Breast epithelium (tissue), 4 donors: ENCODE measurements at places on chromosomes 12 and 14.
A peak's percentile ranks its signal among the peaks of the same experiment; 100 is the strongest.

- H3K4me3 ChIP-seq: no peak overlapping the region
- no peaks in the 10 kb centered on the region for H3K4me1 ChIP-seq
Observed at GRCh38 chr12:88325076-88325815, 183.1 kb downstream of the TMTC3 start.

DNA sequence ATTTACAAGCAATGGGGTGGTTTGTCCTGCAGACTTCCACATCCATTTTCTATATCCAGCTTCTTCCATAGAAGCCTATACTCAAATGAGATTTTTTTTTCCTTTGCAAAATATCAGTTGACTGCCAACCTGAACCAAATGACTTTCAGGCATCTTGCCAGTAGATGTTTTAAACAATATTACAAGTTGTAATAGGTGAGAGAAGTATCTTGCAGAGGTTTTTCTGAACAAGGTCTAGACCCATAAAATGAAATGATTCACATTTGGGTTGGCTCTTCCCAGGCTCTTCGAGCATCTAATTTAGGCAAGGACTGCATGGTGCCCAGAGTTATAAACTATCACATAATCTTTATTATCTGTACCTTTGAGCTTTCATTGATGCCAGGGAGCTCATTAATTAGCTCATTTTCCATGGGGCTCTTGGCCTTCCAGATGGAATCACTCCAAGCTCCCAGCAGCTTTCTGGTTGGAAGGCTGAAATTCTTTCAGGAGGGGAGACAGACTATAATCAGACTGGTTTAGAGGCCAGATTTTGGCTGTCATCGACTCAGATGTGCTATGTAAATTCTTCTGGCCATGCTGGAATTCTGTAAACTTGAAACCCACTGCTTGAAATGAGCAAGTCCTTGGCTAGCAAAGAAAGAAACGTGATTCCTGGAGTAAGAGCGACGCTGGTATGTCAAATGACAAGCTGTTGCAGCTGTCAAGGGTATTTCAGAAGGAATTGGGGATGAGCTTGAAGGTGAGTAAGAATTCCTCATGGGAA, 32.2 kb upstream of the DICER1 start:
- no peak overlapping the region for H3K27ac ChIP-seq
- no peaks in the 10 kb centered on the region for H3K4me1 ChIP-seq
- no peak for DNase-seq
- H3K36me3 ChIP-seq: no peaks in the 10 kb centered on the region
- no peaks in the 10 kb centered on the region for H3K27me3 ChIP-seq

DNA sequence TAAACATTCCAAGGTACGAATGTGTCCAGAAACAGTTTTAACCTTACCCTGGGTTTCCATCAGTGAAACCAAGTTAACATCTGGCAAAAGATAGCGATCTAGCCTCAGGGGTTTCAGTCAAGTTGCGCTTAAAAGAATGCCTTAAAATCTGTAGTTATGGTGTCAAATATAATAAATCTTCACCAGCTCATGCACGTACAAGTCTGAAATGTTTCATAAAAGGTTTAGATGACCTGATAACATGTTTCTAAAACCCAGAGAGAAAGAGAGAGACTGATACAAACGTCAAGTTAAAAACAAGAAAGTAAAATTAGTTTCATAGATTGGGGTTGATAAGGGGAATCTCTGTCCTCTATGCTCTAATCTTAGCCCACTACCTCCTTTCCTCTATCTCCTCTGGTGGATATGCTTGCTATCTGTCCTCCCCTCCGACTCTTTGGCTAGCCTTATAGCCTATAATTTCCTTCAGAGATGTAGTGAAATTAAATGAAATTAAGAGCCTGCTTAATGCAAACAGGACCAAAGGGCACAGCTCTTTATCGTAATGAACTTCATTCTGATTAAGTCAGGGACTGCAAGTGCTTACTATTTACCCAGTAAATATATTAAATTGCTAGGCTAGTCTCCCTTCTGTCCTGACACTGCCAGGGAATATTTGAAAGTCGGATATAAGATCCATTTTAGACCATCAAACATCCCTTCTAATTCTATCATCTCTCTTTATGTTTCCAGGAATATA, 18.4 kb upstream of the FOS start:
- H3K36me3 ChIP-seq: no peaks in the 10 kb centered on the region
- peak overlapping the region; percentile 99 for H3K27ac ChIP-seq
- no peak for DNase-seq
- peaks cover 11% of the 10 kb centered on the region for H3K4me1 ChIP-seq
- no peak overlapping the region for H3K4me3 ChIP-seq
- H3K27me3 ChIP-seq: no peaks in the 10 kb centered on the region

GRCh38 chr12:70045036-70045435, 198.2 kb upstream of the CNOT2 start:
- H3K27ac ChIP-seq: no peak overlapping the region
- no peak overlapping the region for H3K4me3 ChIP-seq
- no peaks in the 10 kb centered on the region for H3K4me1 ChIP-seq
- no peak for DNase-seq
- no peaks in the 10 kb centered on the region for H3K36me3 ChIP-seq

DNA sequence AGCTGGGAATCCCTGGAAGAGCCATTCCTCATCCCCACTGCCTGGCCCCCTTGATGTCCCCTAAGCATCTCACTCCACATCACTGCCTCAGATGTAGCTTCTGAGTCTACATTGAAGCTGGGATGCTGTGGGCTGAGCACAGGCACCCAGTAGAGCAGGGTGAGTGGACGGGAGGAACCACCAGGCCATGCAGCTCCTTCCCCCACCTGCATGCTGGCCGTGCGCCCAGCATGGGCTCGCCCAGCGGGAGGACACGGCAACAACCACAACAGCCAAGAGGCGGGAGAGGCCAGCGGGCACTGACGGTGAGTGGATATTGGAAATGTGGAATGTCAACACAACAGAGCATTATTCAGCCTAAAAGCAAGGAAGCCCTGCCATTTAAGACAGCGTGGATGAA, 310.9 kb downstream of the ADGRD1 start:
- DNase-seq: no peak
- no peaks in the 10 kb centered on the region for H3K27me3 ChIP-seq
- no peak overlapping the region for H3K27ac ChIP-seq
- H3K4me1 ChIP-seq: no peaks in the 10 kb centered on the region
- no peak overlapping the region for H3K4me3 ChIP-seq

GRCh38 chr14:102209224-102209966, 69.7 kb downstream of the WDR20 start:
- H3K36me3 ChIP-seq: no peaks in the 10 kb centered on the region
- no peaks in the 10 kb centered on the region for H3K27me3 ChIP-seq
- no peak overlapping the region for H3K27ac ChIP-seq
- H3K4me3 ChIP-seq: no peak overlapping the region
- no peak for DNase-seq
- H3K4me1 ChIP-seq: no peaks in the 10 kb centered on the region

DNA sequence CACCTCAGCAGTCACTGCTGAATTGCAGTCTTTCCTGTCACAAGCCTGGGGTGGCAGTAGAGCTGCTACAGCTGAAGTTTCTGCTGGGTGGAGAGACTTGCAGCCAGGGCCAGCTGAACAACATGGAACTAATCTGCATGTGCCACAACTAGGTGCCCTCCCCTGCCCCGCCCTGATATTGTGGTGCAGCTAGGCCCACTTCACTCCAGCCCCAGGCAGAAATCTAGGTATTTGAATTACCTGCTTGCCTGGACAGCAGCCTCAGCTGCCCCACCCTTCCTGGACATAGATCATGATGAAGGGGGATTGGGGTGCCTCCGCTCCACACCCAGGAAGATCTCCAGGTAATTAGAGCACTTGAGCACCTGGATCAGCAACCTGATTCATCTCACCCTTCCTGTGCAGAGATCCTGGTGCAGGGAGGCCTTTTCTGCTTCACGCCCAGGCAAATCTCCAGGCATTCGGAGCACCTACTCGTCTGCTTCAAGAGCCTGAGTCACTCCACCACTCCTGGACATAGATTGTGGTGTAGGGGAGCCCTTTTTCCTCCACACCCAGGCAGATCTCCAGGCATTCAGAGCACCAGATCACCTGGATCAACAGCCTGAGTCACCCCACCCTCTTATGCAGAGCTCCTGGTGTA, 477.0 kb downstream of the SOX5 start:
- no peak for DNase-seq
- H3K36me3 ChIP-seq: no peaks in the 10 kb centered on the region
- H3K4me3 ChIP-seq: no peak overlapping the region

GRCh38 chr12:73106296-73106695, 834.1 kb downstream of the TRHDE start:
- no peak overlapping the region for H3K4me3 ChIP-seq
- H3K27ac ChIP-seq: no peak overlapping the region
- no peak for DNase-seq
- H3K36me3 ChIP-seq: no peaks in the 10 kb centered on the region

DNA sequence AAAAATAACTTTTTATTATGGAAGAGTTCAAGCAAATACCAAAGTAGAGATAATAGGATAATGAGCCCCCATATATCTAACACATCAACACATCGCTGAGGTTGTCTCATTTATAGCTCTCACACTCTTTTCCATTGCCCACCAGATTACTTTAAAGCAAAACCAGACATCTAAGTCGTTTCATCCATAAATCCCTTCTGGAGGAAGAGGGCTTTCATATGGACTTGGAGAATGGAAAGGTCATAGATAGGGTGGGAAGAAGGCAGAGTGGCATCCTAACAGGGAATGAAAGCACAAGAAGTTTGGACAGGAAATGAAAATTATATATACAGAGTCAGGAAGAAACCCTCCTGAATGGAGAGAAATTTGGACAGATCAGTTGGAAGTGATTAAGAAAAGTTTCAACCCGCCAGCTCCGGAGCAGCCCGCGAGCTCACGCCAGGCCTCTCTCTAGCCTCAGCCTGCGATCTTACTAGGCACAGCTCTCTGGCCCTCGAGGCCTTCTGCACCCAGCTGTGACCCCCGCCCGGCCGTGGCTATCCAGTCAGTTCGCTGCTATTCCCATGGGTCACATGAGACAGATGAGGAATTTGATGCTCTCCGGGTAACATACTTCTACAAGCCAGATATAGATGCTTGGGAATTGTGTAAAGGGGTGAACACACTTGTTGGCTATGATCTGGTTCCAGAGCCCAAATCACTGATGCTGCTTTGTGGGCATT, 48.4 kb upstream of the NID2 start:
- no peak for DNase-seq
- H3K27ac ChIP-seq: no peak overlapping the region
- H3K4me1 ChIP-seq: no peaks in the 10 kb centered on the region

- H3K27ac ChIP-seq: no peak overlapping the region
- H3K4me1 ChIP-seq: no peaks in the 10 kb centered on the region
- peak; percentile 19 for DNase-seq
Observed at GRCh38 chr14:97458661-97459579, 661.7 kb downstream of the VRK1 start.

DNA sequence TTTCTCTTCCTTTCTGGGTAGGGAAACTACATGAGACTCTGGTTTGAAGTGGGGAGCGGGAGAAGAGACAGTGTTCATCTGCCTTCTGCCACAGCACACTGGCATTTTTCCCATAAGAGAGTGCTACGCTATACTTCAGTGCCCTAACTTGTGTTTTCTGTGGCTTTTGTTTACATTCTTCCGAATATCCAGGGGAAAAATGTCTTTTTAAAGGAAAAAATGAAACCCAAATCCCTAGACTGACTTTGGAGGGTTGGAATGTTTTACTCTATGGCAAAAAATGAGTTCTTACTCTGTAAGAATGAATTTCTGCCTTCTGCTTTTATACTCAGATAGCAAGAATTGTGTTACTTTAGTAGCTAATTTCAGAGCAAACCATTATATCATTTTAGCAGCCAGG, 88.1 kb upstream of the TMEM263 start:
- no peak overlapping the region for H3K27ac ChIP-seq
- no peak overlapping the region for H3K4me3 ChIP-seq
- H3K4me1 ChIP-seq: no peaks in the 10 kb centered on the region
- no peaks in the 10 kb centered on the region for H3K27me3 ChIP-seq
- no peaks in the 10 kb centered on the region for H3K36me3 ChIP-seq

DNA sequence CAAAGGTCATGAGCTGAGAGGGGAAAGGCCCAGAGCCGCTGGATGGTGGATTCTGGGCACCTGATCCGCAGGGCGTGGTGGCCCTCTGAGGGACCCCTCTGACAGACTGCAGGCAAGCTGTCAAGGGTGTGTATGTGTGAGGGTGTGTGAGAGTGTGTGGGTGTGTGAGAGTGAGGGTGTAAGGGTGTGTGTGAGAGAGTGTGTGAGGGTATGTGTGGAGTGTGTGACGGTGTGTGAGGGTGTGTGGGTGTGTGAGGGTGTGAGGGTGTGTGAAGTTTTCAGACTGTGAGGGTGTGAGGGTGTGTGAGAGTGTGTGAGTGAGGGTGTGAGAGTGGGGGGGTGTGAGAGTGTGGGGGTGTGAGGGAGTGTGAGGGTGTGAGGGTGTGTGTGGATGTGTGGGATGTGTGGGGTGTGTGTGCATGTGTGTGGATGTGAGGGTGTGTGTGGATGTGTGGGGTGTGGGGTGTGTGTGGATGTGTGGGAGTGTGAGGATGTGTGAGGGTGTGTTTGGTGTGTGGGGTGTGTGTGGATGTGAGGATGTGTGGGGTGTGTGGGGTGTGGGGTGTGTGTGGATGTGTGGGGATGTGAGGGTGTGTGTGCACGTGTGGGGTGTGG, 156.7 kb downstream of the TMEM121 start:
- H3K27me3 ChIP-seq: no peaks in the 10 kb centered on the region
- H3K4me1 ChIP-seq: no peaks in the 10 kb centered on the region
- no peak for DNase-seq
- H3K4me3 ChIP-seq: no peak overlapping the region
- H3K27ac ChIP-seq: no peak overlapping the region

DNA sequence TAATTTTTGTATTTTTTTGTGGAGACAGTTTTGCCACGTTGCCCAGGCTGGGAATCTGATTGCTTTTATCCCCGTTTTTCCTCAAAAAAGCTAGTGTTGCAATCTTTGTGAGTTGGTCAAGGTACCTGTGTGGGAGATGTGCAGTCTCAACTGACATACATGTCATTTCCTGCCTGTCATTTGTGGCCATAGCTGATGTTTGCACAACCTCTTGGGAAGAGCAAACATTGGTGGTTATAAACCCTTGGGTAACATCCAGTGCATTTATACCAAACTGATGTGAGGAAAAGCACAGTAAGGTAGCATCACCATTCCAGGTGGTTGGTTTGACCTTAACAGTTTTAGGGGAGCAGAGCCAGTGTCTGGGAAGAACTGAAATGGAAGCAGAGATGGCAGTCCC, 54.7 kb downstream of the ATG14 start:
- no peaks in the 10 kb centered on the region for H3K36me3 ChIP-seq
- no peak for DNase-seq
- no peak overlapping the region for H3K27ac ChIP-seq
- no peak overlapping the region for H3K4me3 ChIP-seq

DNA sequence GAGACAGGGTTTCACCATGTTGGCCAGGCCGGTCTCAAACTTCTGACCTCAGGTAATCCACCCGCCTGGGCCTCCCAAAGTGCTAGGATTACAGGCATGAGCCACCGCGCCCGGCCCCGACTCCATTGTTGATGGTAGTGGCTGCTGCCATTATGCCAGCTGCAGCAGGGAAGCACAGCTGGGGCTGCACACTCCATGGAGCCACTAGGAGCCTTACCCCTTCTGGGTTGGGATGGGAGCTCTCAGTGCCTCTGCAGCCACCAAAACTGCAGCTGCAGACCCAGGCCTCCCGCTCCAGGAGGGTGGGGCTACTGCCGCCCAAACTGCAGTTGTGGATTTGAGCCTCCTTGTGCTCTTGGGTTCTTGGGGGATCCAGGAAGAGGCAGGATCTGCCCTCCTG, 25.9 kb downstream of the TCHP start:
- no peaks in the 10 kb centered on the region for H3K4me1 ChIP-seq
- H3K4me3 ChIP-seq: no peak overlapping the region
- no peaks in the 10 kb centered on the region for H3K36me3 ChIP-seq
- H3K27me3 ChIP-seq: no peaks in the 10 kb centered on the region

GRCh38 chr12:46391630-46392029, 19.1 kb upstream of the SLC38A2 start:
- H3K36me3 ChIP-seq: no peaks in the 10 kb centered on the region
- no peaks in the 10 kb centered on the region for H3K27me3 ChIP-seq
- peak overlapping the region; percentile 62 for H3K27ac ChIP-seq

- no peak for DNase-seq
- no peak overlapping the region for H3K27ac ChIP-seq
- H3K36me3 ChIP-seq: no peaks in the 10 kb centered on the region
Observed at GRCh38 chr14:89259951-89260609, 157.0 kb downstream of the FOXN3 start.
